GM13976 (cell line): ENCODE measurements at places on chromosomes 5 and 9.

DNA sequence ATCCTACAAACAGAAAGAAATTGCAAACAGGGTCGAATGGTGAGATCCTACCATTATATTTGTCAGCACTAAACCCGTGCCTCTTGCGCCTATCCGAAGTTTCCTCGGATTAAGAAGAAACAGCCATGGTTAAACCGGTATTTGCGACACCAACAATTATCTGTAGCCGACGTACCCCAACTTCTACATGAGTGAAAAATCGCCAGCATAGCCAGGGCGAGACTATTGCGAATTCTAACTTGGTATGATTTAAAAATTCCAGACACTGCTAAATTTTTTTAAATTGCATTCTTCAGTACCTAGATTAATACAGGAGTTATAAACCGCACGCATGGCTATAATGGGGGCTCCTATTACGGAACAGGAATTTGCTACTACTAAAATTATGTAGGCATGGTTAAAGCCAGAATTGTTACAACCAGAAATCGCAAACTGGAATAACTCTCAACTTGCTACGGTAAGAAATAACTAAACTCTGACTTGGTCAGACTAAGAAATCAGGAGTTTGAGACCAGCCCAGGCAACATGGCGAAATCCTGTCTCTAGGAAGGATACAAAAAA lies 25.3 kb upstream of the ANXA2R start:
- no peak for DNase-seq

GRCh38 chr5:35331956-35332950 lies 102.0 kb upstream of the PRLR start:
- no peak for DNase-seq

DNA sequence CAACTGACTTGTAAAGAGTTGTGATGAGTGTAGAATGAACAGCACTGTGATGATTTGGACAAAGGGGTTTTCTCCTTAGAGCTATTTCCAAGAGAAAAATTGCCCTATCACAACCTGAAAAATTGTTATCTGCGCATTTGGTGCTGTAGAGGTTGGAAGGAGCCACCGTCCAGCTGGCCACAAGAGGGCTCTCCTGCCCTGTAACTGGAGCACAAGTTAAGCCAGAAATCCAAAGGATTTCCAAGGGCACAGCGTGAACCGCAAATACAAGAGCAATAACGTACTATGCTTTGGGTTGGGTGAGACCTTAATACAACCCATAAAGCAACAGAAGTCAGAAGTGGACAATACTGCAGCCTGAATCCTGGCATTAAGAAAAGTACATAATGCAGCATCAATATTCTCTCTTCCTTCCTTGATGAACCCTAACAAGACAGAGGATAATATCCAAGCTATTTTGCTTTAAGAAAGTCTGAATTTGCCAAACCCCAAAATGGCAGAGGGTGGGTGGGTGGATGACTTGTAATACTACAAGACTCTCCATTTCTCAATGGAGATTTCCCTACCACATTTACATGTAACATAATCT lies 56.8 kb upstream of the SMIM32 start:
- peak; percentile 28 for DNase-seq

GRCh38 chr5:16066810-16067209 lies 112.8 kb downstream of the MARCHF11 start:
- no peak for DNase-seq

DNA sequence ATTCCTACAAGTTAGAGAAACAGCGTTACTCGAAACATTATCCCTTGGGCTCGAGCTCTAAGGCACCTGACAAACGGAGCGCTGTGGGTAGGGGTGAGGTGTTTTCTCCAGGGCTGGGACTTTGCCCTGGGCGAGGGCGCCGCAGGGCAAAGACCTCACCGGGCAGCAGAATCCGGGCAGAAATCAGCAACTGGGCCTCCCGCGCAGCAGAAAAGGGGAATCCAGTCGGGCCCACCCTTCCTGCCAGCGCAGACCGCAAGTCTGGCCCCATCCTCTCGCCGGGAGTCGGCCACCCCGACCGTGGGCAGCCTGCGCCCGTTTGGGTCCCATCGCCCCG lies 430 bp upstream of the MSH3 start:
- DNase-seq: peak; percentile 40

DNA sequence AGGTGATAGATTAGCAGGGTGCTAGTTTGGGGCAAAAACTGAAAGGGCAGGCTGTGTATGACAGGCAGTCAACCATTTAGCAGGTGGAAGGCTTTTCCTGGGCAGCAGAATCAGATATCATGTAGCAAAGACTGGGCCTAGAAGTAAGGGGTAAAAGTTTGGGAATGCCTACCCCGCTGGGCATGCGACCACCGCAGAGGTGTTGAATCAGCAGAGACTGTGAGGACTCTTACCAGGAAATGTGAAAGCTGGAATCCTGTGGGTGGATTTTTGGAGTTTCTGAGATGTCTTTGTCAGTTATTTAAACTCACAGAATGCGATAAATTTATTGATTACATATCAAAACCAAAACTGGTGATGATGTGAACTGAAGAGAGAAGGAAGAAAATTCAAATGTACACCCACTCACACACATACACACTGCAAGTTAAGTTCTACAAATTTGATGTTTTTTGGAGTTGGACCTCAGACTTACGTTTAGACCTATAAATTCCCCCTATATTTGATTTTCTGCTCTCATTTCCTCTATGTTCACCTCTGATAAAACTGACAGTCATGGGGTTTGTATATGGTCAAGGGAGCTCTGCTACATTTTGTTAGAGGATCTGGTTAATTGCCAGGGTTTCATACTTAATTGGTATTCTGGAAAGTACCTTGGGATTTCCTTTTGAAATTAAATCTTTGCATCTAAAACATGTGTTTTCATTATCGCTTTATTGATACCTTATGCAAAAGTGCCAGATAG lies 333.6 kb downstream of the CSNK1G3 start:
- DNase-seq: no peak

- DNase-seq: no peak
Measured at GRCh38 chr9:95137587-95138145, 179.8 kb downstream of the FANCC start.

DNA sequence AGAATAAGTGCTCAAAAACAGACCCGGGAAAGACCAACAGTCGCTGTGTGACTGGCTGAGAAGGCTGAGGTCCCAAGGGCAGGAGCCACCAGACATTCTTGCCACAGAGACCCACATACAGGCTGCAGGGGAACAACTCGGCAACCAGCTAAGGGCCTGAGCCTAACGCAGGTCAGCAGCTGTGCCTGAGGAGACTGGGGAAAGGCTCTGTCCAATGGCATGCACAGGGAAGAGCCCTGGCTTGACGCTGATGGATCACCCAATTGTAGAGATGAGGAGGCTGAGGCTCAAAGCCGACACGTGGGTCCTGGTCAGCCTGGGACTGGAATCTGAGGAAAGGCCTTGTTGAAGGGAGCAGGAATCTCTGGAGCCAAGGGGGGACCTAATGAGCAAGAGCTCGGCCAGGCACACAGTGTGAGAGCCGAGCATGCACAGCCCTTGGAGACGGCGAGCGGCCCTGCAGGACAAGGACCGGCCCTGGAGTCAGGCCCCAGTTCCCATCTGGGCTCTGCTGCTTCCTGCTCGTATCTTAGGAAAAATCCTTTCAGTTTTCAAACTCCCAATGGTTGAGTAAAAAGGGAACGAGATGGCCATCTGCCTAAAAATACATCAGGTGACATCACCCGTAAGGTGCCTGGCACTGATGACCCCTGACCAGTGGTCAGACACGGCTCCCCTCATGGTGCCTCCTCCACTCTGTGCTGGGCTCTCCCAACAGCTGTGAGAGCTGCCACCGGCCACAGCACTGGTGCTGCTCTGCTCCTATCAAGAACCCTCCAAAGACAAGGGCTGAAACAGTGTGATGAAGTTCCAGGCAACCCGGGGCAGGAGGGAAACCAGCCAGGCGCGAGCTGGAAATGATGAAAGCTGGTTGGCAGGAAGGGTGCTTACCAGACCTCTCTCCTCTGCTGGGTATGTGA lies 16.4 kb downstream of the LMAN2 start:
- DNase-seq: no peak

GRCh38 chr5:26024774-26025173 lies 1013.6 kb downstream of the CDH9 start:
- DNase-seq: no peak

- DNase-seq: peak; percentile 71
Measured at GRCh38 chr9:128818839-128819715, 777 bp downstream of the ENDOG start.

DNA sequence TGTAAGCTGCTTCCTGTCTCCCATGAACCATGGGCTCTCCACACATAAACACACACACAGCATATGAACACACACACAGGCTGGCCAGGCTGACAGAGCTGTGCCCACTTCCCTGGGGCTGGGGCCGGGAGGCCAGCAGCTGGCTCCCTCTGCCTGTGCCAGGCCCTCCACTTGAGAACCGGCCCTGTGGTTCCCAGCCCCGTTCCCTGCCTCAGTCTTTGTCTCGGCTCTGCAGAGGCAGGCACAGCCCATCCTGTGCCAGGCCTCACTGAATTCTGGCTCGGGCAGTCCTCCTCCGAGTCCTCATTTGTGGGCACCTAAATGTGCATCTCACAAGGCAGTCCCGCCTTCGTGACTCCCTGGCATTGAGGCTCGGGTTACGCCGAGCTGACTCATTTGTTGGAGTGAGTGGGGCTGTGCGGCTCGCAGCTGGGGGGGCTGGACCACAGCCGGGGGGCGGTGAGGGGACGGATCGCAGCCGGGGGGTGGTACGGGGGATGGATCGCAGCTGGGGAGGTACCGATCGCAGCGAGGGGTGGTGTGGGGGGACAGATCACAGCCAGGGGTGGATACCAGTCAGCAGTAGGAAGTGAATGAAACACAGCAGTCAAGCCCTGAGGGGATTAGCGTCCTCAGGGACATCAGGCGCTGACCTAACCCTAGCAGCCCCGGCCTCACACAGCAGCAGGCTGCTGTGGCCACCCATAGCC lies 72.3 kb downstream of the PSMB7 start:
- DNase-seq: no peak

GRCh38 chr9:3900673-3901318 lies 375.0 kb upstream of the RFX3 start:
- DNase-seq: no peak

- DNase-seq: no peak
Measured at GRCh38 chr5:171102877-171103610, 206.0 kb upstream of the TLX3 start.

GRCh38 chr5:143219696-143220095 lies 183.8 kb downstream of the NR3C1 start:
- no peak for DNase-seq

DNA sequence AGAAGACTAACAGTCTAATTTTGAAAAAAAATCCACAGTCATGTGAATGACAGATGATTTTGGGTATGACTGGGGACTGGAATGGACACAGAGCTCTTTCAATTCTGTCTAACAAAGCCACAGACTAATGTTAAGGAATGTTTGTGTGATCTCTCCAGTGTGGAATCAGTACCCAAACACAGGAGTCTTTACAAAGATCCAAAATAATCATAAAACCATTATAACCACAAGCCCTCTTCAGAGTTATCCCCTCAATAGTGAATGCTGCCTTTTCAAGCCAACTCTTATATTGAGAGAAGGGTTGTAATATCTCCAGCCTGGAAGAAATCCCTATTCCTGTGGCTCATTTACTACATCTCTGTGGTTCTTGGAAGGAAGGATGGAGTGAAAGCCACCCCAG lies 552.0 kb upstream of the CLINT1 start:
- no peak for DNase-seq

GRCh38 chr9:546235-546634 lies 295.3 kb upstream of the DMRT1 start:
- DNase-seq: no peak

GRCh38 chr5:108386345-108387061 lies 4.6 kb upstream of the FBXL17 start:
- no peak for DNase-seq

DNA sequence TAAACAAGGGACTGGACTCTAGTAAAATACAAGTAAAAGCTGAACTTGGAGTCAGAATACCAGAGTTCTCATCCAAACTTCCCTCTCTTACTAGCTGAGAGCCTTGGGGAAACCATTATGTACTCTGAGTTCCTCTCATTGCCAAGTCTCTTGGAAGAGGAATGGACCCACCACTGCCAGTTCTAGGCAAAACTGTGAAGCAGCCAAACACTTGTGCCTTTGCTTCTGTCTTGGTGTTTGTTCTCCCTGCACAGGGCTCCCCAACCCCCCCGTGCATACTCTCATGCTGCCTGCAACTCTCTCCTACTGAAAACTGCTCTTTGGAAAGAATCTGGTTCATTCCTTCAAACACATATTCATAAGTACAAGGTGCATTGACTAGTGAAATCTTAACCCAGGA lies 102.6 kb downstream of the PDZD2 start:
- DNase-seq: no peak

GRCh38 chr5:92328584-92329259 lies 945.6 kb upstream of the ARRDC3 start:
- DNase-seq: no peak

DNA sequence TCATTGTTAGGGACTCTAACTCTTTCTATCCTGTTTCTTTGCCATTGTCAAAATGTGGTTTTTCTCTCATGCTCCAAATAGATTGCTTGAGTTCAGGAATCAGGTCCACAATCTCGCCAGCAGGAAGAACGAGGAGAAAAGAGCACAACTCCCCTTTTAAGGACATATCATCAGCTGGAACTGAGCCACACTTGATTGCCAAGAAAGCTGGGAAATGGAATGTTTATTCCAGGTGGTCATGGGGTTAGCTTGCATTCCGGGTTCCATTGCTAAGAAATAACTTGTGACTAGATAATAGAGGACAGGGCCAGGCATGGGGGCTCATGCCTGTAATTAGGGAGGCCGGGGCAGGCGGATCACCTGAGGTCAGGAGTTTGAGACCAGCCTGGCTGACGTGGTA lies 32.4 kb upstream of the C9orf57 start:
- no peak for DNase-seq

DNA sequence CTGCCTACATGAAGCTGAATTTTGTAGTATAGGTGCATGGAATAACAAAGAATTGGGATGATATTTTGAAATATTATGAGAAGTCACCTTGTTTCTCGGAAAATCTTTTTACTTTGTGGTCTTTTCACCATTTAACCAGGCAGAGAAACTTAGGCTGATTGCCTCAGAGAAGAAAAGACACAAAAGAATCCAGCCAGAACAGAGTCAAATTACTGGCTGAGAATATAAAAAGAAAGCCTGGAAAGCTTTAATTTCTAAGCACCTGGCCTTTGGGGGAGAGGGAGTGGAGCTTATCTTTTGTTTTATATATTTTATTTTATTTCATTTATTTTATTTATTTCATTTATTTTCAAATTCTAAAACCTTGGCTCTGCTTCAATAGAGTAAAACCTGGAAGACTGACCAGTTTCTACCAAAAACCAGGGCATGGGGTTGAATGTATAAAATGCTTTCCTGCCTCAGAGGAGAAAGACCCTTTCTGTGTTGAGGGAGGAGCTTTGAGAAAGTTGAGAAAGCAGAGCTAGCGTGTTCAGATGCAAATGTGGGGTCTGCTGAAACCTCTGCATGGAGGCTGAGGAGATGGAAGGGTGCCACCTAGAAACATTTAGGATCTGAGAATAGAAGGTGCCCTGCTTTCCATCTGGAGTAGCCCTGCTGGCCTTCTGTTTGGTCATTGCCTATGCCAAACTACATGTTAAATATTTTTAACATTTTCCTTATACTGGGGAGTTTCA lies 81.6 kb downstream of the NREP start:
- DNase-seq: no peak
